ENCODE measurements at places on chromosomes 12 and 14.

DNA sequence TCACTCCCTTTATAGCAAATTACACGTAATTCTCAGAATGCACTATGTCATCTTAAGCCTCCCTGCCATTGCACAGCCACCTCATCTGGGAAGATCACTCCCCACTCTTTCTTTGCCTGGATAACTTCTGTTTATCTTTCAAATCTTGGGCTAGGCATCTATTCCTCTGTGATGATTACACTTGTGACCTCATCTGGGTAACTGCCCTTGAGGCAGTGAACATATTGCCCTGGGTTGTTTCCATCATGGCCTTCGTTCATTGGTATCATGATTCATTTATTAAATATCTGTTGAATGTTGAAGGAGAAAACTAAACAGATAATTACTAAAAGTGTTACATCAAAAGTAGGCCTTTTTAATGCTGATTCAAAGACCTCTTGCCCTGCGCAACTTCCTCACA lies 26.2 kb upstream of the PDE3A start:
- DNase-seq, result no peak

DNA sequence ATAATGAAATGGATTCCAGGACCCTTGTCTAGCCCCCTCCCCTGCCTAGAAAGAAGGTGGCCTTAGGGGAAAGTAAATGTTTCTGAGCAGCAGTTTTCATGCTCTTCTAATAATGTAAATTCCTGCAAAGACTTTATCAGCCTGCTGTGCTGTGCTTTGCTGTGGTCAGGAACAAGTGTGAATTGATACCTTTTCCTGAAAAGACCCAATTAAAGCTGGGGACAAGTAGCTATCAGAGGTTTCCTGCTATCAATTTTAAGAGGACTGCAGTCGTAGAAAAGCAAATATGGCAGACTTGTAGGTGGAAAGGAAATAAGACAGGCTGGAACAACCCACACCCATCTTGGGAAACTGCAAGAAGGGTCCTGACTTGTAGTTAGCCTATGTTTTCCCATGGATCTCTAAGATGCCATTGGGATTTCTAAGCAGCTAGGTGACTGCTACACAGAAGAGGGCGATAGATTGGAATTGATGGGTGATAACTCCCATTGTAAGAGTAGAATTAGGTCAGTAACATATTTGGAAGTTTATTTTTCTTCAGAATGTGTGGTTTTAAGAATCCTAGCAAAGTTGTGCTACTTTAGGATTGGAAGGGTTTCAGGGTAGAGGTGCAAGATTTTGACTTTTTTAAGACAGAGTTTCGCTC lies 3.1 kb downstream of the DYNLL1 start:
- no peak for DNase-seq

- DNase-seq, result no peak
Observed at GRCh38 chr12:46152456-46152855, 116.4 kb downstream of the SLC38A1 start.

DNA sequence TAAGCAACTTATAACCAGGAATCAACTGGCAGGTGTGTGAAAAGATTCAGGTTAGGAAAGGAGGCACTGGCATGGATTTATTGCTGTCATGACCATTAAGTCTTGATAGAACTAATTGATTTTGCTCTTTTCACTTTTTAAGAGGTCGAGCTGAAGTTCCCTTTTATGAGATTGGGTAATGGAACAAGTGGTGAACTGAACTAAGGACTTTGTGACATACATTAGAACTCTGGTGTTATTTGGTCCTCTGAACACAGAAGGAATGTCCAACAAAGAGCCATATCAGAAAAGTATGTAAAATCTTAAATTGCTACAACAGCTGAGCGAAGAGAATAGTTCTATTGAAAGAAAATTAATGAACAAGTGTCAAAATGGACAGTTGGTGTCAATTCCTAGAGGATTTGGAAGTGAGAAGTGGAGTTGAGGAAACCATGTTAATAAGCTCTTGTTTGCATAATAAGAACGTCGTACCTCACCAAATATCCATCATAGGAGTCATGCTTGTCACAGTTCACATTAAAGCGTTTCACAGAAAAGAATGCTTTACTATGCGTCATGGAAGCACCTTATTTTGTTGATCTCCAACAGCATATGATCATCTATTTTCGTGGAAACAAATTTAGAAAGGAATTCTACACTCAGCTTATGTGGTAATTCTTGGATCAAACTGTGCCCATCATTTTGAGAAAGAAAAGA lies 8.4 kb upstream of the MYF6 start:
- no peak for DNase-seq

DNA sequence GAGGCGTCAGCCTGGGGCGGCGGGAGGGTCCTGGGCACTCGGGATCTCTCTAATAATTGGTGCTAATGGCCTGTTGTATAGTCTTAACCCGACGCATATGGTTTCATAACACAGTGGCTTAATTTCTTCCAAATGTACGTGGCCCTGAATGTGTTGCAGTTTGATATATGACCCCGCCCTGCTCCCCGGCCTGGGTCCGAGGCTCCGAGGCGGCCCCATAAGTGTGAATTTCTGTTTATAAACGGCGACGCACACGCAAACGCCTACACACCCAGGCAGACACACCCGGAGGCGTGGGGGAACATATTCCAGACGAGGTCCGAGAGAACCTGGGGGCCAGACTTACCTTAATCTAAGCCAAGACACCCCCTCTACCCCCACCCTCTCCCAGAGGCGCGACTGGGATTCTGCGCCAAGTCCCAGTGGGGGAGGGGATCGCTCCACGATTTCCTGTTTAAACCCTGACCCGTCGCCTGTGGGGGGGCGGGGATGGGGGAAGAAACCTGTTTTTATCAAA lies 9.7 kb upstream of the HOXC6 start:
- DNase-seq, result peak; percentile 28

- peak; percentile 72 for DNase-seq
Observed at GRCh38 chr14:80954687-80955299, 628 bp upstream of the TSHR start.

DNA sequence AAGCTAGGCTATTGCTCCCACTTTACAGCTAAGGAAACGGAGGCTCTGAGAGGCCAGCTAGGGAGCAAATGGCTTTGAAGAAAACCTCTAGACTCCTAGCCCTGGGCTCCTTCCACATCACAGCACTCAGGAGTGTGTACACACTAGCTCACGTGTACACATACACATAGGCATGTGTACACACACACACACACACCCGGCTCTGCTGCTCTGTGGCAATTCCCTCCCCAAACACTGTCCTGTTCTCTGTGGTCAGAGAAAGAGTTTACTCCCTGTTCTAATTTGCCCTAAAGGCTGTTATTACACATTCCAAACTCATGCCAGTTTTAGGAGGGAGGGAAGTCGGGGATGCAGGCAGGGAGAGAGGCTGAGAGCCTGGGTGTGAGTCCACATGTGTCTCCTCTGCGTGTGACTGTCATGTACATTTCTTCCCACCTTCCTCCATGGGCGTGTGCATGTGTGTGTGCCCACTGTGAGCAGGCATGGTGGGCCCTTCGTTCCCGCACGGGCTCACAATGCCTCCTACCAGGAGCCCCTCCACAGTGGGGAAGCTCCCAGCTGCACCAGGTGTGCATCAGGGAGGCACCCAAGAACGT lies 14.2 kb downstream of the TRPV4 start:
- DNase-seq, result no peak

GRCh38 chr12:131007031-131007739 lies 53.5 kb downstream of the ADGRD1 start:
- DNase-seq, result no peak

GRCh38 chr12:79691511-79692248 lies 916 bp upstream of the PAWR start:
- DNase-seq, result peak; percentile 73

DNA sequence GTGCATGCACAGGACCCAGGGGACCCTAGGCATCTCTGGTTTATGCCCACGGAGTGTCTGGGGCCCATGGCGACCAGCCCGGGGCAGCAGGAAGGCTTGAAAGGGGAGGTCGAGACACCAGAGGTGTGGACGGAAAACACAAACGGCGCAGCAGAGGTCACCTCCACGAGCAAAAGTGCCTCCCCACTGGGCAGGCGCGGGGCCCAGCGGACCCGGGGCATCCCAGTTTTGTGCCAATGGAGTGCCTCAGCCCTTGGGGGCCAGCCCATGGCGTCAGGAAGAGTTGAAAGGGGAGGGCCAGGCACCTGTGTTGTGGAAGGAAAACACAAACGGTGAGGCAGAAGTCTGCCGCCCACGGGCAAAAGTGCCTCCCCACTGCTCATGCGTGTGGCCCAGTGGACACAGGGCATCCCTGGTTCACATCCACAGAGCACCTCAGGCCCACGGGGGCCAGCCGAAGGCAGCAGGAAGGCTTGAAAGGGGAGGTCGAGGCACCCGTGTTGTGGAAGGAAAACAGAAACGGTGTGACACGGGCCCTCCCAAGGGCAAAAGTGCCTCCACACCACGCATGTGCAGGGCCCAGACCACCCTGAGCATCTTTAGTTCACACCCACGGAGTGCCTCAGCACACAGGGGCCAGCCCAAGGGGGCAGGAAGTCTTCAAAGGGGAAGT lies 378.8 kb downstream of the ALG10 start:
- no peak for DNase-seq

DNA sequence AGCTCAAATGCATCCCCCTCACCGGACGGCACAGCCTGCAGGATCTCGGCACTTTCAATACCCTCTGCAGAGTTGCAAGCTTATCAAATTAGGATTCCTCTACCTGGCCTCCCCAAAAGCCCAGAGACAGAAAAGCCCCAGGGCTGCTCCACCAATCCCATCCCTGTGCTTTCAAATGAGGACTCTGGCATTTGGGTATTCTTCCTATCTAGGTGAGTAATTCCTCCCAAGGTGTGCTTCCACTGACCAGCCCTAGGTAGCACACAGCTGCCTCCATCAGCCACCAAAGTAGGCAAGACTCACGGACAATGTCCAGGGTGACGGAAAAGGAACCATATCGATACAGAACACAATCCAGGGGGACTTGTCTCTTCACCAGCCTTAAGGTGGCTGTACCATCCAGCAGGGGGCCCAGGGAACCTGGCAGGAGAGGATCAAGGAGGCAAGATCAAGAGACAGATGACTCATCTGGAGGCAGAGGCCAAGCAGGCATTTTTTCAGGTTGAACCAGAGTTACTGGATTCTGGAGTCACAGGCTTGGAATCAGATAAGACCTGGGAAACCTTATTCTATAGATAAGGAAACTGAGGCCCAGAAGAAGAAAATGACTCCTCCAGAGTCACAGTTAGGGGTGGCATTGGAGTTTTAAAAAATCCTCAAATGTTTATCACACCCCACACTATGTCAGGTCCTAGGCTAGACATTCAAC lies 9.9 kb downstream of the PMEL start:
- no peak for DNase-seq

DNA sequence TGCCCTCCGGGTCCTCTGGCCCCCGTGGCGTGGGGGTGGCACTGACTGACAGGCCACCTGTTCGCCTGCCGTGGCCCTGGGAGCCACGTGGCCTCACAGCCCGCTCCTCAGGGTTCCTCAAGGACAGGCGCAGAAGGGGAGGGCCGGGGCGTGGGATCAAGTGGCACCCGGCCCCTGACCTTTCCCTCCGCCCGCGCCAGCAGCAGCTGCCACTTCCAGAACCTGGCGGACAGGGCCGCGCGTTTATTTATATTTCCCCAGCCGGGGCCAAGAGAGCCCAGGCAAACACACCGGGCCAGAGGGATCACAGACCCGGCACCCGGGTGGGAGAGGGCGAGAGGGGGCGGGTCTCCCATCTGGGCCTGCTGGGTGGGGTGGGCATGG lies 92.6 kb downstream of the RFLNA start:
- no peak for DNase-seq

DNA sequence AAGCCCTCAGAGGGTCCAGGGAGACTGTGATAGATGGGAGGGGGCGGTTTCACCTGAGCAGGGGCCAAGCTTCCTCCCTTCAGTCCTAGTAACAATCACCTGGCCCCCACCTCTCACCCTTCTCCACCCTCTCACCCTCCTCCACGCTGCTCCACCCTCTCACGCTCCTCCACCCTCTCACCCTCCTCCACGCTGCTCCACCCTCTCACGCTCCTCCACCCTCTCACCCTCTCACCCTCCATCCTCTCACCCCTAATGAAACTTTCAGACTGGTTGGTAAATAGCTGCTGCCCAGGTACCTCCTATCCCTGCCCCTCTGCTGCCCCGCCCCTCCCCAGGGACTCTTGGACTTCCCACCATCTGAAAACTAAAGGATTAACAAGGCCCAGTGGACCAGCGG lies 34.2 kb downstream of the NGB start:
- no peak for DNase-seq

DNA sequence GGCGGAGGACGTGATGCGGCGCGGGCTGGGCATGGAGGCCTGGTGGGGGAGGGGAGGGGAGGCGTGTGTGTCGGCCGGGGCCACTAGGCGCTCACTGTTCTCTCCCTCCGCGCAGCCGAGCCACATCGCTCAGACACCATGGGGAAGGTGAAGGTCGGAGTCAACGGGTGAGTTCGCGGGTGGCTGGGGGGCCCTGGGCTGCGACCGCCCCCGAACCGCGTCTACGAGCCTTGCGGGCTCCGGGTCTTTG lies 303 bp downstream of the GAPDH start:
- DNase-seq, result no peak

DNA sequence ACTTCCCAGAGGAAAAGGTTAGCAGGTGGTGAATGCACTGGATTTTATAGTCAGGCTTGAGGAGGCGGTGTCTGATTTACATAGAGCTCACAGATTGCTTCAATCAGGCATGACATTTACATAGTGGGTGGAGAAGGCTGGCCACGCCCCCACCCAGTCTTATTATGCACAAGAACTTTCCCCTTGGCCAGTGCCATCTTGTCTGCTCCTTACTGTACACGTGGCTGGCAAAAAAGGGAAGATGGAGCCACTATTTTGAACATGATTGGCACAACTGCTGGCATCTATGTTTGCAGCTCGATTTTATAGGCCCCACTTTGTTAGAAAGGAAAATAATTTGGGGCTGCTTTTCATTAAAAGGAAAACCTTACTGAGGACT lies 10.9 kb upstream of the LGMN start:
- DNase-seq, result peak; percentile 5

- no peak for DNase-seq
Observed at GRCh38 chr12:31860401-31860800, 98.8 kb upstream of the RESF1 start.

DNA sequence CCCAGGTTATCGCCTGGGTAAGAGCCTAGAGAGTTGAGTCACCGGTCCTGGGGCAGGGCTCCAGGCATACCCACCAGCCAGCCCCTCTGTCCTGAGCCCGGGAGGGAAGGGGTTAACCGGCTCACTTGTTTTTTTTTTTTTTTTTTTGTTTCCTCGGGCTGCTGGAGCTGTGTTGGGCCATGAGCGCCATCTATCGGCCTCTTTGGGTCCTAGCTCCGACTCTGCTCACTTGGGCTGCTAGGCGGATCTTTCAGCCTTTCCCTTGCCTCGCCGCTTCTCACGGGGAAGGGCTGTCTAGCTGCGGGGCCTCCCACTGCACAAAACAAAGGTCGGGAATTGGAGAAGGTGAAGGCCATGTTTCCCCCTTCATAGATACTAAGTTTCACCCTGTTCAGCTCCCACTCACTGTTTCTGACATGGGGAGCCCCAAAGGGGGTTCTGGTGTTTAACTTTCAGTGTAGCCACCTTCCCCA lies 2.8 kb upstream of the SMUG1 start:
- peak; percentile 54 for DNase-seq

- DNase-seq, result no peak
Observed at GRCh38 chr12:86572455-86572854, 316.3 kb upstream of the MGAT4C start.

All from NCI-H1105 treated with DMSO at 0.1 percent for 48 hours (cell line).